HFFc6 (cell line): ENCODE measurements at places on chromosomes 2 and 18.
A peak's percentile ranks its signal among the peaks of the same experiment; 100 is the strongest.

DNA sequence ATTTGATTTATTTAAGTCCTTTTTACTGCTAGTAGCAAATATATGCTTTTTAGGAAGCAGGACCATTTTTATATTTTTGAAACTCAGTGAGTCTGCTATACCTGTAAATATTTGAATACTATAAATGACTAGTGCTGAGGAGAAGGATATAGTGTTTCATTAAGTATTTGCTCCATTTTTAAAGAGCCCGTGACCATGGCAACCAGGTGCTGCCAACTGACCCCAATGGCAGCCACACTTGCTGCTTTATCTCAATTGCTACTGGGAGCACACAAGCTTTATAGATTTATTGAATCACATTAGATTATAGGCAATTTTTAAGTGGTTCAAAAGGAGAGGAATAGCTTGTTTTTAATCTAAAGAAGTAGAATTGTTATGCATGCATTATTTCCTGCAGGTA lies 142.0 kb downstream of the SCG2 start:
- peaks cover 53% of the 10 kb centered on the region for H3K4me1 ChIP-seq
- peaks cover 2% of the 10 kb centered on the region; the same call in 1 of the 2 replicates for H3K27me3 ChIP-seq

DNA sequence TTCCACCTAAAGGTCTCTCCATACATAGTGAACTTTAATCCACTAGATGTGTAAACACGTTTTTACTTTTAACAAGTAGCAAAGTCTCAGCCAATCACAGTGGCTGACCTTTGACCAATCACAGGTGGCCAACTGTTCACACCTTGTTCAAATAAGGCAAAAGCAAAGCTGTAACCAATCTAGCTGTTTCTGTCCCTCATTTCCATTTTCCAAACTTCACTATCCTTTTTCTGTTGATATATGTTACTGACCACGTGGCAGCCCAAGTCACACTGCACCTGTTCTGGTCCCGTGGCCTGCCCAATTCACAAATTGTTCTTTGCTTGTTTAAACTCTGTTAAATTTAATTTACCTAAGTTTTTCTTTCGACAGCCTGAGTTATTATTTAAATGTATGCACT lies 393.5 kb upstream of the NETO1 start:
- H3K4me3 ChIP-seq = no peak overlapping the region
- no peaks in the 10 kb centered on the region for H3K36me3 ChIP-seq
- no peaks in the 10 kb centered on the region for H3K4me1 ChIP-seq
- H3K27ac ChIP-seq = no peak overlapping the region

DNA sequence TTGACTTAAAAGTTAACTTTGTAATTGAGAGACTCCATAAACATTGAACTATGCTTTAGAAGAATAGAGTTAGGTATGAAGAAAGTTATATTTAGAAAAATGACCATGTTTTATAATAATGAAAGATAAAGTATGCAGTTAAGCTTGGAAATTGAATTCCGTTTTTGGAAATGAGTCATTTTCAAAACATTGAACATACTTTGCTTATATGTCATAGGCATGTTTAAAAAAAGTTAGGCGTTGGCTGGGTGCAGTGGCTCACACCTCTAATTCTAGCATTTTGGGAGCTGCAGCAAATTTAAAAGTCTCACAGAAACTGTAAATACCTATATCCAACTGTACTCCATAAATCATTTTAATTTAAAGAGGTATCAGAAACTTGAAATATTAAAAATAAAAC lies 607.4 kb downstream of the CBLN2 start:
- H3K27me3 ChIP-seq = no peaks in the 10 kb centered on the region
- H3K4me3 ChIP-seq = no peak overlapping the region
- no peak overlapping the region for H3K27ac ChIP-seq

- no peaks in the 10 kb centered on the region for H3K27me3 ChIP-seq
- no peak overlapping the region for H3K4me3 ChIP-seq
- DNase-seq = no peak
- no peak overlapping the region for H3K27ac ChIP-seq
Measured at GRCh38 chr2:214801068-214801467, 8.4 kb downstream of the BARD1 start.

DNA sequence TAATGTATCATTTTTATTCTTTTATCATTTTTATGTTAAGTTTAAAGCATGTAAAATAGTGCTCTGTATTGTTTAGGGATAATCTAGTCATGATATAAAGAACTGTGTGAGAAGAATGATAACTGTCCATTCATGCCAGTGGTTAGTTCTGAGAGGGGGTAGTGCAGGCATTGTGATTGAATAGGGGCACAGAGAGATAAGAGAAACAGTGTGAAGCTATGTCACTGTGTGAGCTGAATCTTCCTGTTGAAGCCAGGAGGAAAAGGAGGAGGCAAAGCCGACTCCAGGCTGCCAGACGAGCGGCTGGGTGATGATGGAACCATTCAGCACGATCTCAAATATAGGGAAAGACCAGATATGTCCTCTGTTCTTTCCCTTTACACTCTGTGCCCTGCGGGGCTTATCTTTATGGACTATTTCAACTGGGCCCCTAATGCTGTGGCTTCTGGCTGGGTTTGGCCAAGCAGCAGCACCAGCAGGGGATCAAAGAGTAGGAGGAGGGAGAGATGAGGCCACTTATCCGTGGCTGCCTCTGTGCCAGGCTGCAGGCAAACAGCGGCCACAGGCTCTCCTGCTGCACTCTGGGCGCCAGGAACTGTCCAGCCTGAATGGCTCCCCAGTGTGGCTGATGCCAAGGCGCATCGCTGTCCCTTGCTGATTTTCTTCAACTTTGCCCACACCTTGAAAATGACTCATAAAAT lies 128.0 kb downstream of the SPP2 start:
- H3K4me3 ChIP-seq = no peak overlapping the region
- H3K27ac ChIP-seq = no peak overlapping the region
- peaks cover 23% of the 10 kb centered on the region for H3K27me3 ChIP-seq
- H3K4me1 ChIP-seq = no peaks in the 10 kb centered on the region
- H3K36me3 ChIP-seq = no peaks in the 10 kb centered on the region
- no peak for DNase-seq

- peaks cover 8% of the 10 kb centered on the region for H3K27me3 ChIP-seq
- peak overlapping the region; percentile 16; the same call in 1 of the 2 replicates for H3K4me3 ChIP-seq
- DNase-seq = no peak
- peaks cover 29% of the 10 kb centered on the region for H3K4me1 ChIP-seq
- H3K27ac ChIP-seq = no peak overlapping the region
Measured at GRCh38 chr18:48799724-48800315, 150.9 kb downstream of the SMAD7 start.

GRCh38 chr18:574149-574860 lies 5.9 kb upstream of the CETN1 start:
- H3K36me3 ChIP-seq = no peaks in the 10 kb centered on the region
- H3K27ac ChIP-seq = no peak overlapping the region
- no peak for DNase-seq
- H3K4me1 ChIP-seq = no peaks in the 10 kb centered on the region
- no peak overlapping the region for H3K4me3 ChIP-seq

DNA sequence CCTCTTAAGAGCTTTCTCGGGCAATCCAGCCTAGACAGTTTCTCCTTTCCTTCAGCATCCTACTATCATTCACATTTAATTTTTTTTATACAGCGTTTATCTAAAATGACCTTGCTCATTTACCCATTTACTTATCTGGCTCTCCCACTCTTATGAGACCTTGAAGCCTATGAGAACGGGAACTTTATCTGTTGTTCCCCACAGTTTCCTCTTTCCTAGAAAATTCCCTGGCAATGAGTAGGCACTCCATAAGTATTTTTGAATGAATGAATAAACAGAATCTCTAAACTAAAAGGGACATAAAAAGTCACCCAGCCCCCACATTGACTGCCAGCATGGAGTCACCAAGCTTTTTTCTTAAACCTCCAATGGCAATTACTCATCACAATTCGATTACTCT lies 353.2 kb downstream of the METTL4 start:
- peaks cover 15% of the 10 kb centered on the region for H3K4me1 ChIP-seq
- no peak overlapping the region for H3K4me3 ChIP-seq
- DNase-seq = no peak
- no peaks in the 10 kb centered on the region; the same call in 1 of the 2 replicates for H3K36me3 ChIP-seq
- peaks cover 9% of the 10 kb centered on the region; the same call in 1 of the 2 replicates for H3K27me3 ChIP-seq

GRCh38 chr2:126912201-126912600 lies 13.5 kb downstream of the TEX51 start:
- no peak overlapping the region for H3K4me3 ChIP-seq
- no peak overlapping the region for H3K27ac ChIP-seq
- no peaks in the 10 kb centered on the region for H3K4me1 ChIP-seq
- H3K36me3 ChIP-seq = no peaks in the 10 kb centered on the region
- no peak for DNase-seq

DNA sequence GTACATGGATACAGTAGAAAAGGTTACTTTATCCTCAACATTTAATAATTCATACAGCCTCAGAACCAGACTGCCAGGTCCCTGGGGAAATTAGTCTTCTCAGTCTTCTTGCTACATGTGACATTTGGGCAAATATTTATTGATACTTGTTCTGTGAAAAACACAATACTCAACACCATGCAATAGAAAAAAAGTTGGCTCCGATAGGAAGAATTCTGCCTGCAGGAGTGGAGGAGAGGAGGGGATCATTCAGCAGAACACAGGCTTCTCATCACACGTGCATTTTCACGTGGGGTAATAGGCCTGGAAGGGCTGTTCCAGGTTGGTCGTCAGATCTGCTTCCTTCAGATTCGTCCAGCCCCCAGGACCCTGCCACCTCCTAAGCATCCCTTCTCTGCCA lies 58.4 kb upstream of the ACKR3 start:
- DNase-seq = no peak
- no peak overlapping the region for H3K27ac ChIP-seq
- no peak overlapping the region for H3K4me3 ChIP-seq
- H3K4me1 ChIP-seq = no peaks in the 10 kb centered on the region
- H3K27me3 ChIP-seq = peaks cover 3% of the 10 kb centered on the region
- H3K36me3 ChIP-seq = no peaks in the 10 kb centered on the region

- no peaks in the 10 kb centered on the region; the same call in 1 of the 2 replicates for H3K27me3 ChIP-seq
- no peak overlapping the region for H3K4me3 ChIP-seq
- no peak overlapping the region for H3K27ac ChIP-seq
Measured at GRCh38 chr2:1814616-1815015, 70.3 kb upstream of the PXDN start.

DNA sequence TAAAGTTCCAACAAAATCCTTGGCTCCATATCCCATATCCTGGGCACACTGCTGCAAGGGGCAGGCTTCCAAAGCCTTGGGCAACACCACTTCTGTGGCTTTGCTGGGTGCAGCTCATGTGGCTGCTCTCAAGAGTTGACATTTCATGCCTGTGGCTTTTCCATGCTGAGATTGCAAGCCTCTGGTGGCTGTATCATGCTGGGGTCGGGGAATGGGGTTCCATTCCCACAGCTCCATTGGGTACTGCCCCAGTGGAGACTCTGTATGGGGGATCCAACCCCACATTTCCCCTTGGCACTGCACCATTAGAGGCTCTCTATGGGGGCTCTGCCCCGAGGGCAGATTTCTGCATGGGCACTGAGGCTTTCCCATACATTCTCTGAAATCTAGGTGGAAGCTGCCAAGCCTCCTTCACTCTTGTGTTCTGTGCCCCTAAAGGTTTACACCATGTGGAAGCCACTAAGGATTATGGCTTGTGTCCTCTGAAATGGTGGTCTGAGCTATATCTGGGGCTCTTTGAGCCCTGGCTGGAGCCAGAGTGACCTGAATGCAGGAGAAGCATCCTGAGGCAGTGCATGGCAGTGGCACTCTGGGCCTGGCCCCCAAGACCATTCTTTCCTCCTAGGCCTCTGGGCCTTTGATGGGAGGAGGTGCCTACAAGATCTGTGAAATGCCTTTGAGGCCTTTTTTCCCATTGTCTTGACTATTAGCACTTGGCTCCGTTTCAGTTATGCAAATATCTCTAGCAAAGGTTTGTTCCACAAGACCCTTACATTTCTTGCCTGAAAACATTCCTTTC lies 107.9 kb downstream of the PTGR3 start:
- no peak overlapping the region for H3K4me3 ChIP-seq
- peaks cover 16% of the 10 kb centered on the region for H3K27me3 ChIP-seq
- DNase-seq = no peak
- no peaks in the 10 kb centered on the region for H3K4me1 ChIP-seq

DNA sequence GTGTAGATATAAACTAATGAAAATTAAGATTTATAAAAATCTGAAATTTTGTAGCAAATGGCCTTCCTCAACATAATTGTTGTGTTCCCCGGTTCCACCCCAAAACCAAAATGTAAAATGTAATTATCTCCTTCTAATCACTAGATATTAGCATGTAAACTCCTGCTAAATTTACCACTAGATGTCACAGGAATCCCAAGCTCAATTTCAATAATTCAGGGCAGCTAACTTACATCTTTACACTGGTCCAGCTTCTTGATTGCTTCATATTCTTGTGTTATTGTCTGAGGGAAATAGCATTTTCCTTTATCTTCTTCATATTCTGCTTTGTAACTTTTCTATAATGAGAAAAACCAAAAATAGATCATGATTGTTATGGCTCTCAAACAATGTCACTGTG lies 42.6 kb downstream of the NEB start:
- no peak overlapping the region for H3K27ac ChIP-seq
- no peak overlapping the region for H3K4me3 ChIP-seq
- DNase-seq = no peak

- H3K4me1 ChIP-seq = peaks cover 53% of the 10 kb centered on the region
- 0 out of 2 replicates have a peak overlapping the region, but pooled peaks have one; percentile 5 for H3K4me3 ChIP-seq
- H3K27ac ChIP-seq = peak overlapping the region; percentile 34; the same call in 1 of the 2 replicates
Measured at GRCh38 chr2:196266855-196267254, 95.5 kb upstream of the STK17B start.

- no peaks in the 10 kb centered on the region for H3K27me3 ChIP-seq
- H3K27ac ChIP-seq = no peak overlapping the region
- no peaks in the 10 kb centered on the region for H3K36me3 ChIP-seq
- H3K4me3 ChIP-seq = no peak overlapping the region
Measured at GRCh38 chr2:198659096-198659870, 798.5 kb downstream of the SATB2 start.

DNA sequence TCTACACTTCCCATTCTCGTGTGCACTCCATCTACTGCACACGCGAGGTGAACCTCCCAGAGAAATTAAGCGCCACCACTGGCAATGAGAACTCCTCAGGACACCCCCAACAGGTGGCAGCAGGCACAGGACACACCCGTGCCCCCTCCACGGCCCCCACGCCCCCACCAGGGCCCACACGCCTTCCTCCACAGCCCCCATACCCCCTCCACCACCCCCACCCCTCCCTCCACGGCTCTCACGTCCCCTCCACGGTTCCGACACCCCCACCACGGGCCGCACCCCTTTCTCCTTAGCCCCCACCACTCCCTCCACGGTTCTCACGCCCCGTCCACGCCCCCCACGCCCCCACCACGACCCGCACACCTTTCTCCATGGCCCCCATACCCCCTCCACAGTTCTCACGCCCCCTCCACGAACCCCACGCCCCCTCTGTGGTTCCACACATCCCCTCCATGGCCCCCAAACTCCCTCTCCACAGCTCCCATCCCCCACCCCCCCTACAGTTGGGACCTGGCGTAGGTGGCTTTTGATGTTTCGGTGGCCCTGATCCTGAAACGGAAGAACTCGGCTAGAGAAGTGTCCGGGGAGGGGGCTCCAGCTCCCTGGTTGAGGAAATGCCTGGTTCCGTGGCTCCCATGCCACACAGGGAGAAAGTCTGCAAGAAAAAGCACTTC lies 110.8 kb downstream of the ZNF516 start:
- no peak overlapping the region for H3K27ac ChIP-seq
- peaks cover 15% of the 10 kb centered on the region for H3K36me3 ChIP-seq
- no peak for DNase-seq
- no peak overlapping the region for H3K4me3 ChIP-seq
- peaks cover 19% of the 10 kb centered on the region for H3K4me1 ChIP-seq

GRCh38 chr2:46845542-46846486 lies 69.8 kb downstream of the MCFD2 start:
- no peaks in the 10 kb centered on the region; the same call in 1 of the 2 replicates for H3K27me3 ChIP-seq
- no peaks in the 10 kb centered on the region; the same call in 1 of the 2 replicates for H3K36me3 ChIP-seq
- no peak overlapping the region for H3K4me3 ChIP-seq
- no peak for DNase-seq
- H3K27ac ChIP-seq = peak overlapping the region; percentile 97
